ENCODE measurements at places on chromosomes 5 and 9.

DNA sequence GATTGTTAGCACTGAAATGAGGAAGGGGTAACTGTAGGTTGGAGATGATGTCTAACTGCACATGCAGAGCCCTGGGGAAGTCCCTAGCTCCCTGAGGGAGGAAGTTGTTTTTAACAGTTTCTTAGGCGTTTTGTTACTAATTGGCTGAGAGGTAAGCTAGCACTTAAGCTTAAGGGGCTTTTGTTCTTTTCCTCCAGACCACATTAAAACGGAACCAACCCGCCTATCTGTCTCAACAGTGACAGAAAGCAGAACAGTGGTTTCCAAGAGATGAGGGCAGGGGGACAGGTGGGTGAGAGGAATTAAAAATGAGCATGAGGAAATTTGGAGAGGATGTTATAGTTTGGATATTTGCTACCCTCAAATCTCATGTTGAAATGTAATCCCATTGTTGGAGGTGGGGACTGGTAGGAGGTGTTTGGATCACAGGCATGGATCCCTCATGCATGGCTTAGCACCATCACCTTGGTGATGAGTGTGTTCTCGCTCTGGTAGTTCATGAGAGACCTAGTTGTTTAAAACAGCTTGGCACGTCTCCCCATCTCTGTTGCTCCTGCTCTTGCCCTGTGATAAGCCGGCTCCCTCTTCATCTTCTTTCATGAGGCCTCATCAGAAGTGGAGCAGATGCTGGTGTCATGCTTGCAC is 38.9 kb downstream of the LYRM7 start:
- DNase-seq: peak; percentile 81

DNA sequence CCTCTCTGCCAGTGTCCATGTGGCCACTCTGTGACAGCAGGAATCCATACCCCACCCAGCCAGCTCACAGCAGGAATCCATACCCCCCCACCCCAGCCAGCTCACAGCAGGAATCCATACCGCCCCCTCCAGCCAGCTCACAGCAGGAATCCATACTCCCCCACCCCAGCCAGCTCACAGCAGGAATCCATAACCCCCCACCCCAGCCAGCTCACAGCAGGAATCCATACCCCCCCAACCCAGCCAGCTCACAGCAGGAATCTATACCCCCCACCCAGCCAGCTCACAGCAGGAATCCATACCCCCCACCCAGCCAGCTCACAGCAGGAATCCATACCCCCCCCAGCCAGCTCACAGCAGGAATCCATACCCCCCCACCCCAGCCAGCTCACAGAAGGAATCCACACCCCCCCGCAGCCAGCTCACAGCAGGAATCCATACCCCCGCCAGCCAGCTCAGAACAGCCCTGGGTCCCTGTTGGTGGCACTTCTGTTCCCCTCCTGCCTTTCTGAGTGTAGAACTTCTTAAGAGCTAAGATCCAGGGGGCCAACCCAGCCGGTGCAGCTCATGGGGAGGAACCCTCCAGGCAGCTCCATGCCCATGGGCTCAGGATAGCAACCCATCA is 8.4 kb upstream of the RXRA start:
- no peak for DNase-seq

- no peak for DNase-seq
Measured at GRCh38 chr5:81233080-81233634, at the start of gene CKMT2. TSS of gene CKMT2 (plus strand) at chr5:81233322. CDS start at chr5:81251133, 17,811 bp downstream.

- DNase-seq: peak; percentile 83
Measured at GRCh38 chr9:89522261-89522958, 24.5 kb upstream of the SEMA4D start.

DNA sequence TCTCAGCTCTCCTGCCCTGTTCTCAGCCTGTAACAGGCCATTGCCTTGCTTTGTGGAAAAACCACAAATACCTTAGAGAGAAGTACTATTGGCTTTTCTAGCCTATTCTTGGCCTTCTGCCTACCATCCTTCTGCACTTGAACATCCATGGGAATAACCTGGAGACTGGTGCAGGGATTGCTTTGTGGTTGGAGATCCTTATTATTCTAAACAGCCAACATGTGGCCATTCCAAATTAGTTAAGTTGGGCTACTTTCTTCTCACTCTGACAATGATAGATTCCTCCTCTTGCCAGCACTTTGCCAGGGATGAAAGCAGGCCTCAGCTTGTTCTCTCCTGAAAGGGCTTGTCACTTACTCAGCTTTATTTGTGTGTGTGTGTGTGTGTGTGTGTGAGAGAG is 240.4 kb downstream of the GLIS3 start:
- DNase-seq: no peak

DNA sequence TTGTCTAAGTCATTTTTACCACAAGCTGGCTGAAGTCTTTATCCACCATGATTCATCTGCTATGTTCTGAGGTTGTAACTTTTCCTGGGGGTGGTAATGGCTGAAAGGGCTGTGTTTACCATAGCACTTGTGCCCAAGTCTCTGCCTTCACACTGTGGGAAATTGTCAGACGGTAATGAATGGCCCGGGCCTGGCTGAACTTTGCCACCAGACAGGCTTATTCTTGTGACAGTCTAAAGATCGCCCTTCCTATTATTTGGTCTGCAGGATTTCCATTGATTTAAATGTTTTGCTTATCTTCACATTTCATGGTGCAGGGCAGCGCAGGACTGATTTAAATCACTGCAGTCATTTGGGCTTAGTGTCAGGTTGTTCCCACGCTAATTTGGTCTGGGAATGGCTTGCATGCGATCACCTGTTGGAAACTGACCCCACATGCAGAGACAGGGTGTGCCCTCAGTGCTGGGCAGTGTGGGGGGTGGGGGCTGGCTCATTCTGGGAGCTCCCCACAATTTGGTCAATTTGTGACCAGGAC is 109.3 kb upstream of the ICE1 start:
- no peak for DNase-seq

DNA sequence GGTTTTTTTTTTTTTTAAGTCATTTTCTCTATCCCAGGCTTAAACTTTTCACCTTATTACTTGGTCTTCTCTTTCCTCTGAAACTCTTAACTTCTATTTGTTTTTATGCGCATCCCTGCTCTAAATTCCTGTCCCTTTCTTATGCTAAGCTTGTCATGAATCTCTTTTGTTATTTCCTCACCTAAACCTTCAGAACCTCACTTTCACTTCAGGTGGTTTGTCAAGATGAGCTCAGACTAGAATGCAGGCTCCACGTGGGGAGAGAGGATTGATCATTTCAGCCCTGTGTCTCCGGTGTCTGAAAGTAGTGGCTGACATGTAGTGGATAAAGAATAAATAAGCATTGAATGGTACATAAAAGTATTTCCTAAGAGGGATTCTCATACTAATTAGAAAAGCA is 63.6 kb downstream of the ANXA1 start:
- no peak for DNase-seq

DNA sequence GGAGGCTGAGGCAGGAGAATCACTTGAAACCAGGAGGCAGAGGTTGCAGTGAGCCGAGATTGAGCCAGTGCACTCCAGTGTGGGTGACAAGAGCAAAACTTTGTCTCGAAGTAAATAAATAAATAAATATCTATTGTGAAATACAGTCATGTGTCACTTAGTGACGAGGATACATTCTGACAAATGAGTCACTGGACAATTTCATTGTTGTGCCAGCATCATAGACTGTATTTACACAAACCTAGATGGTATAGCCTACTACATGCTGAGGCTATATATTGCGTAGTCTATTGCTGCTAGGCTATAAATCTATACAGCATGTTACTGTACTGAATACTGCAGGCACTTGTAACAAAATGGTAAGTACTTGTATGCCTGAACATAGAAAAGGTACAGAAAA is 61.1 kb upstream of the CCL21 start:
- DNase-seq: no peak

DNA sequence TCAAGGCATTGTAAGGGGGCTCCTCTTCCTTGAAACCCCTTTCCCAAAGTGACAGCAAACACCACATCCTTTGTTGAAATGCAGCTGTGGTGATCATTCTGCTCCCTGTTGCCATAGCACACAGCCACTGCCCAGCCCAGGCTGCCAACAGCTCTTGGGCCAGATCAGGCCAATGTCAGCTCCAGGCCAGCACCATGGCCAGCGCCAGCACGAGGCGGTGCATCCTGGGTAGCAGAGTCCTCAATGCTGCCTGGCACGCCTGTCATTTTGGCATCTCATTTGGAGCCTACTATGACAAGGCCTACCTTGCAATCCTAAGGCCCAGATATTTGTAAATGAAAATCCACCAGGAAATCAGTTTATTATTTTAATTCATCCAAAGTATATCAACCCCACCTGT is 390.6 kb downstream of the DNAH5 start:
- no peak for DNase-seq

GRCh38 chr5:124997186-124997893 is 250.9 kb upstream of the ZNF608 start:
- no peak for DNase-seq

DNA sequence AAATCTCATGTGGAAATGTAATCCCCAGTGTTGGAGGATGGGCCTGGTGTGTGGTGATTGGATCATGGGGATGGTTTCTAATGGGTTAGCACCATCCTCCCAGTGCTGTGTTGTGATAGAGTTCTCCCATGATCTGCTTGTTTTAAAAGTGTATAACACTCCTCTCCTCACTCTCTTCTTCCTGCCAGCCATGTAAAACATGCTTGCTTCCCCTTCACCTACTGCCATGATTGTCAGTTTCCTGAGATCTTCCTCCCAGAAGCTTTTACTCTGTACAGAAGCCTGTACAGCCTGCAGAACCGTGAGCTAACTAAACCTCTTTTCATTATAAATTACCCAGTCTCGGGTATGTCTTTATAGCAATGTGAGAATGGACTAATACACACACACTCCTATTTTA is 499.1 kb downstream of the RASEF start:
- DNase-seq: no peak

- DNase-seq: no peak
Measured at GRCh38 chr5:81803812-81804211, 52.9 kb upstream of the SSBP2 start.

GRCh38 chr5:533243-533954 is 9.2 kb upstream of the SLC9A3 start:
- DNase-seq: no peak

- no peak for DNase-seq
Measured at GRCh38 chr5:68368311-68369022, 152.9 kb downstream of the PIK3R1 start.

DNA sequence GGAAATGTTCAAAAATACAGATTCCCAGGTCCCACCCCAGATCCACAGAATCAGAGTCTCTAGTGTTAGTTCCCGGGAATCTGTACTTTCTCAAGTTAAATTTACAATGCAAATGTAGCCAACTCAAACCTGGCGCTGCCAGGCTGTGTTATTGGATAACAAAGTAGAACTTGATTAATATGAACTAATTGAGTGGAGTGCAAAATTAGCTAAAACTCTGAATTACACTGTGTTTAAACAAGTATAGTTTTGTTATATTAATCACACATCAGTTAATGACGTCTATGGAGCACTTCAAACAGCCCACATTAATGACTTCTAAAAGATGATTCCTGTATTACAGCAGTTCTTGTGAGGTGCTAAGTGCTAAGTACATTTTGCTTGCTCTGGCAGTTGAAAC is 32.4 kb upstream of the CYFIP2 start:
- DNase-seq: no peak

DNA sequence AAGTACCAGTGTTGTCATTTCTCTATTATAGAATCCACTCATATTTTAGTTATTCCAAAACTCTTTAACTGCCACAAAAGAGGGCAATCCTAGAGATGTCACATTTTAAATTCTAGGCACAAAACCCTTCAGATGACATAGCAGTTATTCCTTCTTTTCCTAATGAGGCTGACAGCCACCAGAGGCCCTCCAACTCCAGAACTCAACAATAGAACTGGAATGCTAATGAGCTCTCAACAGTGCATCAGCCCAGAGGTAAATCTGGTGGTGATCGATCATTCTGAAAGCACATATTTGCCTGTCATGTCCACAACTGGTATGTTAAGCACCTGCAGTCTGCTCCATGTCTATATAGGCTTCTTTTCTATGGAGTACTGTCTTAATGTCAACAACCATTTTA is 40.2 kb upstream of the RAB3C start:
- DNase-seq: no peak

DNA sequence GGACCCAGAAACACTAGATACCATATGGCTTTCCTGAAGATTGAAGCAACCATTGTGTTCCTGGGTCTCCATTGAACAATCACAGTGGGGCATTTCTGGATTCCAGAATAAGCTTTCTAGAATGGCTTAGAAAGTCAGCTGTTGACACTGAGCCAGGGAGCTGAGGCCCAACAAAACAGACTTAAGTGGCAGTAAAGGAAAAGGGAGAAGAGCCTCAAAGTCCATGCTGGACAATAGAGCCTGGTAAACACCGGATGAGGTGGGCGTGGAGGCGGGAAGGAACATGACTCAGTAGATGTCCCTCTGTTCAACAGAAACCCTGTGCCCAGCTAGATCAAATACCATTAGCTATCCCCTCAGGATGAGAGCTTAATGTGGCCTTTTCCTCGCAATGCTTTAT is 14.8 kb downstream of the SPARC start:
- no peak for DNase-seq

GRCh38 chr5:115324021-115324420 is 27.6 kb upstream of the CCDC112 start:
- no peak for DNase-seq

- DNase-seq: no peak
Measured at GRCh38 chr9:75019654-75020053, 8.4 kb downstream of the CARNMT1 start.

DNA sequence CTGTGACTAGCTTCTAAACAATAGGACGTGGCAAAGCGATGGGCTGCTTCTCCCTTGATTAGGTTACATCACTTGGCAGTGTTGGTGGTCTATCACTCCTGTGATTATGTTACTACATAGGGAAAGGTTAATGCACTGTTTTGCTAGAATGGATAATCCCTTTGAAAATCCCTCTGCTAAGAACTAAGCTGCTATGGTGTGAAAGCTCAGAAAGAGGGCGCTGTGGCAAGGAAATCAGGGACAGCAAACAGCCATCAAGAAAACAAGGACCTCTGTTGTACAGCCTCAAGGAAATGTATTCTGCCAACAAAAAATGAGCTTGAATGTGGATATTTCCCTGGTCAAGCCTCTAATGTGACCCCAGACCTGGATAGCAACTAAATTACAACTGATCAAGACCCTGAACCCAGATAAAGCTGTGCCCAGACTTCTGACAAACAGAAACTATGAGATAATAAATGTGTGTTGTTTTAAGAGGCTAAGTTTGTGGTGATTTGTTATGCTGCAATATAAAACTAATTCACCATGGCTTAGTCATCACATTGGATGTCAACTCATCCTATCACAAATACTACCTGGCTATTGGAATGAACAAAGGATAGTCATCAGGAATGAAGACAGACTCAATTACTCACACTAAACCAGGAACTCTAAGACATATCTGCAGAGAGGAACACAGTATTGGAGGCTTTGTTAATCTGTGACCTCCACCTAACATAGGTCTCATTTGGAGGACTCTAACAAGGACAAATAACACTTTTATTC is 1215.9 kb downstream of the EFNA5 start:
- DNase-seq: no peak
